NCI-H1048 (cell line): ENCODE measurements at places on chromosomes 5 and 9.

DNA sequence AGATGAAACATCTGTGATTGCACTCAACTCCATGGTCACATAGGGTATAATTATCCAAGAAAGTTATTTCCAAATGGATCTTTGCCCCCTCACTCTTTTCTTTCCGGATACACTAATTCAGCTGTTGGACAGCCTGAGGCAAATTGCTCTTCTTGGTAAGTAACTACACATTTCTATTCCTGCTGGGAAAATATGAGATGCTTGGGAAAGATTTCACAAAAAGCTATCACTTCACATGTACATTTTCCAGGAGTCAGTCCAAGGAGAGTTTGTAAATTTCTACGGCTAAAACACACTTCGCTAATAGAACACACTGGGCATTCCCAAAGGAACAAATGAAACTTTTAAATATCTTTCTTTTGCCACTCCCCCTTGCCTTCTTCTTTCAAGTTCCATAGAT is 123.0 kb upstream of the GRIA1 start:
- DNase-seq, result no peak

GRCh38 chr9:75200892-75201470 is 112.7 kb downstream of the OSTF1 start:
- DNase-seq, result no peak

DNA sequence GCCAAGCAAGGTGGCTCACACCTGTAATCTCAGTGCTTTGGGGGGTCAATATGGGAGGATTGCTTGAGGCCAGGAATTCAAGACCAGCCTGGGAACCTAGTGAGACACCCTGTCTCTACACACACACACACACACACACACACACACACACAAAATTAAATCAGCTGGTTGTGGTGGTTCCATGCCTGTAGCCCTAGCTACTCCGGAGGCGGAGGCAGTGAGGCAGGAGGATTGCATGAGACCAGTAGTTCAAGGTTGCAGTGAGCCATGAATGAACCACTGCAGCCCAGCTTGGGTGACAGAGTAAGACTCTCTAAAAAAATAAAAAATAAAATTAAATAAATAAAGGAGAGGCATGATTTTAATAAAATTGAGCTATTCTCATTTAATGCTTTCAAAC is 13.1 kb downstream of the CEMIP2 start:
- no peak for DNase-seq

DNA sequence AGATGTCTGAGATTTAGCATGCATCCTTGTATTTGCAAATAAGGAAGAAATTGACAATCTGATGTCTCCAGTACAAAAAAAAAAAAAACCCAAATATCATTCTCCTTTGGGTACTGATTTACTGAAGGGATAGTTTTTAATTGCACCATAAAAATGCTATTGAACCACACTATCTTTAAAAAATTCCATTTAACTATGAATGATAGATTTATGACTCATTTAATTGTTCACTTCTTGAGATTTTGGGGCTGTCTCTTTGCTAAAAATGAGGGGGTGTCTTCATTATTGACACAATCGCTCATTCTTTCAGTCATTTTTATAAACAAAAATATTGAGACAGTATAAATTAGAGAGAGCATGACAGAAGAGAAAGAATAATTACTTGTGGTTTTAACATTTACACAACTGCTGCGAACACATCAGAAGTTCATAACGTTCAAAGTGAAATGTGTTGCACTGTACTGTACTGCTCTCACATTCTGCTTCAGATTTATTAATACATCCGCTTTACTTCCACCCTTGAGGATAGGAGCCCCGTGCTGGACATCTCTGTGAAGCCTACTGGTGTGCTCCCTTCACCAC is 142.3 kb downstream of the MEF2C start:
- no peak for DNase-seq

- no peak for DNase-seq
Observed at GRCh38 chr5:114924769-114925168, 244.9 kb downstream of the TRIM36 start.

GRCh38 chr9:34637356-34638137 is at the start of gene SIGMAR1:
SIGMAR1 (minus strand) TSS chr9:34637787; CDS start chr9:34637697, 90 bp downstream.
- peak; percentile 77 for DNase-seq

- no peak for DNase-seq
Observed at GRCh38 chr5:125401724-125402622, 655.5 kb upstream of the ZNF608 start.

DNA sequence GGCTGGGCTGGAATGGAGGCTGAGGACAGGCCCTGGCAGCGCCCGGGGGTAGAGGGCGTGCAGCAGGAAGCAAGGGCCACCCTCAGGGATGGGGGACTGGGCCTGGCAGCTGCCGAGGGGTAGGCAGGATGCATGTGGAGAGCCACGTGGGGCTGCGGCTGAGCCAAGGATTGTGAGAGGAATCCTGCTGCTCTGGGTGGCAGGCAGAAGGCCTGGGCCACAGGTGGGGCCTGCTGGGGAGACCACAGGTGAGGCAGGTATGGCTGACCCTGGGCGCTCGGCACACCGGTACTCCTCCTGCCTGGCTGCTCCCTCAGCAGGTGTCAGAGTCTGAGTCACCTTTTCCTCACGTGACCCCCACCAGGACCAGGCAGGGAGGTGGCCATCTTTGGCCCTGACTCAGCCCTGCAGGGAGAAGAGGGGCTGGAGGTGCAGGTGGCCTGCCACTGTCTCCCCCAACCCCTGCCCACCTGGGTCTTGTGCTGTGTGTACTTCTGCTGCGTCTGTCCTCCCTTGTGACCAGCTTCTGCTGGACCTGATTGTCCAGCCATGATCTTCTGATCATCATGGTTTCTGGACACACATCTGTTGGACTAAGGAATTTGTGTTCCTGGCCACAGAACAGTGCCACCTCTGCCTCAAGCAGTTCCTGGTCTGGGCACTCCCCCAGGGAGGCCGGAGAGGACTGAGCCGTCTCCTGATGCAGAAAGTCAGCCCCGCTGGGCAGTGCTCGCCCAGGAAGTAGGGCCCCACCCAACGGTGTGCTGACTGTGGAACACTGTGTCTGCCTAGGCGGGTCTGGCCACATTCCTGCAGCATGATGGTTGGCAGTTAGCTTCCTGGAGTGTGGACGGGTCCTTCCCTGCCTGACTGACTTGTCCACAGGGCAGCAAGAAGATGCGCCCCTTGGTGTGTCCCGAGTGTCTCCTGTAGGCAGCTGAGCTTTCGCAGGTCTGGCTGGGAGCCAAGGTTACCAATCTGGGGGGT is 6.4 kb downstream of the ARRDC1 start:
- no peak for DNase-seq

- DNase-seq, result no peak
Observed at GRCh38 chr5:56319526-56320181, 86.5 kb upstream of the ANKRD55 start.

- no peak for DNase-seq
Observed at GRCh38 chr5:6372251-6373080, 5.9 kb downstream of the MED10 start.

DNA sequence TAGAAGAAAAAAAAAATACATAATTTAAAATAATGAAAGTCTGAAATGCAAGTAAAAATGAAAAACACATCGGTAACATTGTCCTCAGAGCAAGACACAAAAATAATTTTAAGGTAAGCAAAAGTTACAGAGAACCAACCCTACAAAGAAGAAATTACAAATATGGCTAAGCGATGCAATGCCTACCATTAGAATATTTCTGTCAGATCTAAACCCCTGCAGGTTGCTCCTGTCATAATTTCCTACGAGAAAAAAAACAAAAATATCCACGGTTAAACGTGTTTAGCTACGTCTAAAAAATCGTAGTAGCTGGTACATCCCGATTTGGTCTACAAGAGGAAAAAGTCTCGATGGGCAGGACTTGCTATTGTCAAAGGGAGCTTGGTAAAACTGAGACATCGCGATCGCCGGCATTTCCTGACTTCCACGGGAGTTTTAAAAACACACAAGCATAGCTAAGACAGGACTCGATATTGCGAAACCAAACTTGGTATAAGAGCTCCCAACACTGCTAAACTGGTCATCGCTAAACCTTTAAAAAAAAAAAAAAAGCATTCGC is 1.1 kb upstream of the ANXA2R start:
- DNase-seq, result no peak

- DNase-seq, result no peak
Observed at GRCh38 chr5:66118304-66118703, 25.8 kb upstream of the SREK1 start.

DNA sequence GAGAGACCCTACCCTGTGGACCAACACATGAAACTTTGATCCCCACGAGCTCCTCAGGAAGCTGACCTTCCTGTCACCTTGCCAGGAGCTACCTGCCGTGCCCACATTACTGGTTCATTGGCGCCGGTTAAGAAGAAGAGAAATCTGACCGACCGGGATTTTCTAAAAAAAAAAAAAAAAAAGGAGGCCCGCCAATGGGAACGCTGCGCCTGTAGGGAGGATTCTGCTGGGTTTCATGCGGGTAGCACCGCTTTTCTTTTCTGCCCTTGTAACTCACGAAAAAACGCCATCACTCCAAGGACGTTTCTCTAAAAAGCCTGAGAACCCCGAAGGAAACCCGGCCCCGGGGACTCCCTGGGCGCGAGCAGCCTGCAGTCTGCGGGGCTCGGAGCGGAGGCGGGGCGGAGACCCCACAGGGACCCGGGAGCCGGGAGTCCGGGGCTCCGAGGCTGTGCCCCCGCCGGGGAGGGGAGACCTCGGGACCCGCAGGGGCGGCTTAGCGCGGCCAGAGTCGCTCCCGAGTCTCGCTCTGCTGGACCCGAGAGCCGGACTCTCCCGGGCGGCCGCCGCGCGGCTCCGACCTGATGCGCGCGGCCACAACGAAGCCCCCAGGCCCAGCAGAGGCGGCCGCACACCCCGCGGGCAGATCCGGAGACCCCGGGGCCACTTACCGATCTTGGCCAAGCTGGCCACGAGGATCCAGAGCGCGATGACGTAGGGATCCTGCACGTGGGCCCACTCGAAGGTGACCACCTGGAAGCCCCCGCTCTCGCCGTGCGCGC is 617 bp downstream of the SLC9A3 start:
- no peak for DNase-seq

GRCh38 chr5:172939611-172940267 is 19.5 kb upstream of the RPL26L1 start:
- no peak for DNase-seq

- DNase-seq, result no peak
Observed at GRCh38 chr9:21974343-21974721, 19.9 kb downstream of the CDKN2A start.

- no peak for DNase-seq
Observed at GRCh38 chr9:99773468-99774138, 48.1 kb upstream of the NR4A3 start.

DNA sequence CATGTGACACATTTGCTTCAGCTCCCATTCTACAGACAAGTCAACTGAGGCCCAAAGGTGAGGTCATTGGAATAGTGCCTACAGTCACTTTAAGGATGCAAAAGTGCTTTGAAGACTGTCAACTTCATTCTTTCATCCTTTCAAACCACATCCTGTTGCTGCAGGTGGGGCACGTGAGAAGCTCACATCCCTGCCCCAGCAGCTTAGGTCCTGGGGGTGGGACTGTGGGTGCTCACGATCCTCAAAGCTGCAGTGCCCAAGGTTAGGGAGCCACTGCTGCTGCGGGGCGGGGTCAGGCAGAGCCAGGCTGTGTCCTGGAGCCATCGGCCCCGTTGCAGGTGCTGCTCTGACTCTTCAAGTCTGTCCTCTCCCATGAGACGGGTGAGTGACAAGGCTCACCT is 57.9 kb upstream of the IER5L start:
- no peak for DNase-seq

- DNase-seq, result no peak
Observed at GRCh38 chr5:154038261-154038706, 426 bp downstream of the FAM114A2 start.
